ENCODE measurements at places on chromosomes 2 and 18. TPM values are rescaled to one million over a fixed set of nuclear protein-coding genes. Genes with fewer than 3 reads are reported as not detected.

Gene DUSP19
- total RNA-seq, result 3.1 TPM

Gene UGT1A10
- not detected for total RNA-seq

DNA sequence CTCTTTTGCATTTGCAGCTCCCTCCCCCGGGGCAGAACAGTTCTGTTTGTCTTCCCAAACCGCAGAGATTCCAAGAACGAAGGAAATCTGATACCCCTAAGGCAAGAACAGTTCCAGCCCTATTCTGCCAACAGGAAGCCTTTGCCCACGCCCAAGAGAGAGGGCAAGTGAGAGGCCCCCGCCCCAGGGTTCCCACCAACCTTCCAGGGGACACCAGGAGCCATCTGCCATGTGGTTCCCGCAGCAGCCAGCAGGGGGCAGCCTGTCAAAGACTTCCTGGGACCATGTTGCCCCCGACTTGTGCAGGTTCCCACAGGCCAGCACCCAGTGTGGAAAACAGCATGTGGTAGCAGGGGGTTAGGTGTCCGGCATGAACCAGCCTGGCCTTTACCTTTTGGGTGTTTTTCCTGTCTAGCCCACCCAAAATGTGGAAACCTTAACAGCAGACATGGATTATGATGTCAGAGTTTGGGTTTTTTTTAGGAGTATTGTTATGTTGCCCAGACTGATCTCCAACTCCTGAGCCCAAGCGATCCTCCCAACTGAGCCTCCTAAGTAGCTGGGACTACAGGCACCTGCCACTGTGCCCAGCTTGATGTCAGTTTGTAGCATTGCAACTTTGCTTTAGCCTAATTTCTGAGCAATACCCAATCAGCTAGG is 21.7 kb upstream of the EFHD1 start:
- peak; percentile 45 for DNase-seq

DNA sequence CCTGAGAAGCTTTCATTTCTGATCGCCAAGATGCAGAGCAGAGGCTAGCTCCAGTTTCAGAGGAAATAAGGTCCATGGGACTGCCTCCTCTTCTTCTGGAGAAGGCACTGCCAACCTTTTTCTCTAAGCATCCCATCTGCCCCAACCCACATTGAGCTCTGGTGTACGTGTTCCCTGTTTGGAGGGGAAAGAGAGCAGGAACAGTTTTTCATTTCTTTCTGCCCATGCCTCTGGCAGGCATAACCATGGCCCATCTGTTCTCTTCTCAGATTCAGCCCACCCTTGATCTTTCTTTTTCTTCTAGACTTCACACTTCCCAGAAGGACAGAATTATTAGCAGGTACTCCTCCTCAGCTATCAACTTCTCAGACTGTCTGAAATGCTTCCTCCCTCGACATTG is 1110.3 kb upstream of the KLHL29 start:
- DNase-seq, result no peak

GRCh38 chr2:190535586-190535985 is 1.1 kb upstream of the NEMP2 start:
- no peak for DNase-seq

DNA sequence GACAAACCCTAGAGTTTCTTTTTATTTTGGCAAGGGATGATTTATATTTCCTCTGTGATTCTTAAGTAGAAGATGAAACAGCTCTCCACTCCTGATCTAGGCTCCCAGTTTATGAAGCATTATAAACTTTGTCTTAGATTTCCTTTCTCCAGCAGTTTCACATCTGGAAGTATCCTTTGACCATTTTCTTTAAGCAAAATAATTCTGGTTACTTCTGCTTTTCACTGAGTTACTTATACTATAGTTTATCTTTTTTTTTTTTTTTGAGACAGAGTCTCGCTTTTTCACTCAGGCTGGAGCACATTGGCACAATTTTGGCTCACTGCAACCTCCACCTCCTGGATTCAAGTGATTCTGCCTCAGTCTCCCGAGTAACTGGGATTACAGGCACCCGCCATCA is 45.5 kb downstream of the KCMF1 start:
- no peak for DNase-seq

Gene CAPN13
- not detected for total RNA-seq

DNA sequence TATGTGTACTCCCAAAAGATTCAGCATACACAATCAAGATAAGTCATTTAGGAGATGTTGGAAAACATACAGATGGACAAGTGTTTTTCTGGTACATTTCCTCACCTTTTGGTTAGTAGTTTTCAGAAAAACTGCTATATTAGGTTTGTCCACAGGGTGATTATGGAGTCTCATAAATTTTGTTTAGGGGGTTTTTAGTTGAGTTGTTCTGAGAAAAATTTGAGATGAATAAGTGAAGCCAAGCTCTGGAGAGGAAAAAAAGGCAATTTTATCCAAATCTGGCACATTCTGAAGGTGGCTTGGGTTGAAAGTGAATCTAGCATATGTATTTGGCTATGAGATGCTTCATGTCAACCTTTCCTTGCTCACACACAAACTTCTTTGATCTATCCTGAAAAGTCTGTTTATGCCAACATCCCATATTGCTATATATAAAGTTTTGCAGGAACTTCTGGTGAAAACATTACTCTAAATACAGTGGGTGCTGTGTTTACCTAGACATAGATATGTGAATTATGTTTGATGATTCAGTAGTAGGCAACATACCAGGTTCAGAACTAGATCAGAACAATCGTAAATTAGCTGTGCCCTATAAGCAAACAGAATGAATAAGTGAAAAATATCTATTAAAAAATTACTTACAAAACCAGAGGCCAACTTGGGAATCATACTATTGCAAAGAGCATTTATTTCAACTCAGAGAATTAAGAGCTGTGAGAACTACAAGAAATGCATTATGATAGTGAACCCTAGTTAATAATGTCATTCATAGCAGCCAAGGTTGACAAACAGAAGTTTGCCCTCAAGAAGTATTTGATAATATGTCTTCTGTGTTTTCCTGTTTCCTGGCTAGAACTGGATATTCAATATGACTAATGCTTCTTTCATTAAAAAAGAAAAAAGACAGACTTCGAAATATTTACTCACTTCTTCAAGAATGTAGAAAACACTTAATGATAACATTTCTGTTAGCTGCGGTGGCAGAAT is 552.0 kb downstream of the IRS1 start:
- DNase-seq, result peak; percentile 28

DNA sequence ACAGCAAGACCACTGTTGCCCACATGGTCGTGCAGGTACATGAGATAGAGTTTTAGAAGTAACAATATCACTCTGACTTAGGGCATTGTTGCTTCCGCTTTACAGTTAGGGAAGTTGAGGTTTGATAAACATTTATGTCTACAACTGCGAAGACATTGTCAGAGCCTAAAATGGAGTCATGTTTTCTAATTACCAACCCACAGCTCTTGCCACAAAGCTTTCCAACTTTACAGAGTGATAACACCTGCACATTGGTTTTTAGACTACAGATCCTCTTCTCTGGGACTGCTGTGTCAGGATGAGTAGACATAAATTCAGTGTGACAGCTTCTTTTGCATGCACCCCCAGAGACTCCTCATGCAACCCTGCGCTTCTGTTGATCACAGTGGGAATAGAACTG is 119.0 kb downstream of the FEZ2 start:
- DNase-seq, result no peak

Gene SPHKAP
- not detected for total RNA-seq

DNA sequence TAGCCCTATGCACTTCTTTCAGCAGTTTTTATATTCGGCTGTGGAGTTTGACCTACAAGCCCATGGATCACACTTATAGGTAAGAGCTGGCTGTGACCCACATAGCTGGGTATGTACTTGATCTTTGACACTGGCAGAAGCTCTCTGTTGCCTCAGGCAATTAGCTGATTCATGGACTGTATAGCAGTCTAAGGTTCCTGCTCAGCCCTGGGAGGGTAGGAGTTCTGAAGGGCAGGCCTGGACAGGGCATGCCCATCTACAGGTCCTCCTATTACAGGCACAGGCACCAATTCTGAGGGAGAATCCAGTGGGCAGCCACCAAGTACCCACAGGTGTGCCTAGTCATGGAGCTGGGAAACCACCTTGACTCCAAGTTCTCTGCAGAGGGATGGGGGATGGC is 301.8 kb upstream of the GALNT5 start:
- no peak for DNase-seq

Gene LIMS4
- 1.3 TPM for total RNA-seq

DNA sequence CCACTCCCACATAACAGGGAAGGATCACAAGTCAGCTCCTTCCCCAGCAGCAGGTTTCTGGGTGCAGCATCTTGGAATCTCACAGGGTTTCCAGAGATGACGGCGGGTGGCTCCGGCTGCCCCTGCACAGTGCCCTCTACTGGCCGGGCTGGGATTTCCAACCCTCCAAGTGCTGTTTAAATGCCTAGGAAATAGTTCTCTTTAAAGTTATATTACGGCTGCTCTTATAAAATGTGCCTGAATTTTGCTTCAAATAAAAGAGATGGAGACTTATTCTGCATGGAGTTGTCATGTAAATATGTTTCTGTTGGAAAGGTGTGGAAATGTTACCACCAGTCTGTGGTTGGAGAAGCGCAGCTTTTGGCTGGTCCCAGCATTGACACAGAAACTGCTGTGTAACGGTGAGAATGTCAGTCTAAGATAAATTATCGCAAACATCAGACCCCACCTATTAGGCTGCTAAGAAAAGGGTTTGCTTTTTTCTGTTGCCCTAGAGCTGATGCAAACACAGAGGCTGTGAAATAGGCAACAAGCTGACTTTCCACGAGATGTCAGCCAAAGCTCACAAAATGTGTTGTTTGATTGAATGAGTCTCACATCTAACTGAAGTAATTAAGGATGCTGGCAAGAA is 3.3 kb upstream of the HJURP start:
- no peak for DNase-seq

- no peak for DNase-seq
Observed at GRCh38 chr18:6569813-6570212, 155.1 kb upstream of the L3MBTL4 start.

- no peak for DNase-seq
Observed at GRCh38 chr2:38461470-38461869, 84.4 kb upstream of the ATL2 start.

DNA sequence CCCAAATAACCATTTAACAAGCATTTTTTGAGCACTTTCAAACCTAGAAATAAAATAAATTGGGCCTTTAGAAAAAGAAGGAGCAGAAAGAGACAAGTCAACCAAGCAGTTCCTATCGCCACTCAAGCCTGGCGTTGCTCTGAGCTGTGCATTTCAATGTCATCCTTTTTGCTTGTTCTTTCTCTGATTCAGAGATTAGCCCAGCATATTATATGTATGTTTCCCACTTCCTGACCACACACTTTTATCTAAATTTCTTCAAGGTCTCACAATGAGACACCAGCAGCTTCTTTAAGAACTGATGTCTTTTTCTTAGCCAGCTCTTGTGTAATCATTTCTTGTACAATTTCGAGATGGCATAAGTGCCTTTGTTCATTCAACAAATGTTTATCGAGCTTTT is 344.5 kb upstream of the ID2 start:
- DNase-seq, result no peak

- no peak for DNase-seq
Observed at GRCh38 chr2:240420206-240421104, 15.0 kb upstream of the GPC1 start.

- DNase-seq, result no peak
Observed at GRCh38 chr2:118833716-118834439, 13.6 kb downstream of the EN1 start.

GRCh38 chr18:48919547-48919946 is 31.2 kb downstream of the SMAD7 start:
- DNase-seq, result no peak

Measured in astrocyte (in vitro differentiated cells and primary cell).